ENCODE measurements at places on chromosomes 1 and 21.

DNA sequence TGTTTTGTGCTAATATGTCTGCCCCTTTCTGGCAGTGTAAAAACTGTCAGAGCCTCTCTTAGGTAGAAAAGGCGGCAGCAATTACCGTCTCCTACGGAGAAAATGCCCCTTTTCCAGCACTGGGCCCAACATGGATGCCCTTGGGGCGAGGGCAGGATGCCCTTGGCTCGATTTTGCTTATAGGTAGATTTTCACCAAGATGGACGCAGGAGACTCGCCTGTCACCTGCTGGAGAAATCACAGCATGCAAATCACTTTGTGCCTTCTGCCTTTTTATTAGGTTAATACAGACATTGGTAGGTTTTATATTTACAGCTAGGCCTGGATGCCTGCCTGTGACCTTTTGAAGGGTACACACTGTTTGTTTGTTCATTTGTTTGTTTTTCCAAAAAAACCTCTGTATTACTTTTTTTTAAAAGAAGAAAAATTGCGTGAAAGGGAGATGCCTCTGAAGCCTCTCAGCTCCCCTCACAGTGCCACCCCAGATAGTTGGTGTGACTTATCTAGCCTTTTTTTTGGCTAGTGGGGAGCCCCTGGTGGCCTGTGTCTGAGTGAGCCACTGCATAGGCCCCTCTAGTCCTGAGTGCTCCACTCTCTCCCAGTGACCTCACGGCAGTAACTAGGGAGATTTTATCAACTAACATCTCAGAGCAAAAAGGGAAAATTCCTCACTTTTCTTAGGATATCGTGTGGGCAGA lies 2.5 kb downstream of the ATP1B1 start:
- no peak for DNase-seq

- DNase-seq = no peak
Observed at GRCh38 chr1:168623831-168624230, 47.4 kb downstream of the XCL1 start.

GRCh38 chr1:22877112-22877915 lies 95.4 kb downstream of the LACTBL1 start:
- DNase-seq = no peak

- DNase-seq = no peak
Observed at GRCh38 chr1:34176830-34177603, at the start of gene C1orf94. Gene C1orf94, plus strand, starts transcription at chr1:34176907. Its CDS starts 883 bp downstream, at chr1:34177790.

GRCh38 chr1:232142403-232143314 lies 487.3 kb downstream of the SIPA1L2 start:
- DNase-seq = peak; percentile 96

DNA sequence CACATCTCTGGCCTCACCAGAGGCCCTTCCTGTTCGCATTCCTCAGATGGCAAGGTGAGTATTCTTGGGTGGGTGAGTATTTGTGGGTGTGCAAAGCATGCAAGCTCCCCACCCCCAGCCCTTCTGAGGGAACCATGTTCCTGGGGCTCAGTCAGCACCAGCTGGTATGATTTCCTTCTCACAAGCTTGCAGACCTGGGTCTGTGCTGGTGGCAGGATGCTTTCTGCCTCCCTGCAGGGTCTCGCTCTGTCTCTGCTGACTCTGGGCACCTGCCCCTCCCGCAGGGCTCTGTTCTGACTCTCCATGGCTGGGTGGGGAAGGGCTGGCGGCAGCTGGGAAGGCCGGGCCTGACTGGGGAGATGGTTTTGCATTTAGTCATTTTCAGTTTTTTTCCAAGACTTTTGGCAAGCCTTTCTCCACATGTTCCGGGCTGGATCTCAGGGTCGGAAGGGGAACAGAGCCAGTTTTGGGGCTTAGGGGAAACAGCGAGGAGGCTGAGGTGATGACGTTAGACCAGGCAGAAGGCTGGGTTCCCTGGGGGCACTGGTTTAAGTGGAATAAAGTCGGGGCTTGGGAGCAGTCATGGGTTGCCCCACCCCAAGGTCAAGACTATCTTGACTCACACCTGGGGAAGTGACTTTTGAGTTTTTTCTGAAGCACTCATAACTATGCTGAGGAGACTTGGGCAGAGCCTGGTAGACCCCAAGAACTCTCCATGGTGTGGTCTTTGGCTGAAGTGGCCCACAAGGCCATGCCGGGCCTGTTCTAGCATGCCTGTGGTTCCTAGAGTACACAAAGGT lies 6.2 kb downstream of the RASSF5 start:
- peak; percentile 60 for DNase-seq

GRCh38 chr1:152043870-152044269 lies 7.1 kb upstream of the S100A11 start:
- DNase-seq = no peak

- no peak for DNase-seq
Observed at GRCh38 chr1:227731696-227732585, 3.2 kb downstream of the JMJD4 start.

GRCh38 chr1:115467196-115467595 lies 129.1 kb upstream of the NGF start:
- DNase-seq = no peak

DNA sequence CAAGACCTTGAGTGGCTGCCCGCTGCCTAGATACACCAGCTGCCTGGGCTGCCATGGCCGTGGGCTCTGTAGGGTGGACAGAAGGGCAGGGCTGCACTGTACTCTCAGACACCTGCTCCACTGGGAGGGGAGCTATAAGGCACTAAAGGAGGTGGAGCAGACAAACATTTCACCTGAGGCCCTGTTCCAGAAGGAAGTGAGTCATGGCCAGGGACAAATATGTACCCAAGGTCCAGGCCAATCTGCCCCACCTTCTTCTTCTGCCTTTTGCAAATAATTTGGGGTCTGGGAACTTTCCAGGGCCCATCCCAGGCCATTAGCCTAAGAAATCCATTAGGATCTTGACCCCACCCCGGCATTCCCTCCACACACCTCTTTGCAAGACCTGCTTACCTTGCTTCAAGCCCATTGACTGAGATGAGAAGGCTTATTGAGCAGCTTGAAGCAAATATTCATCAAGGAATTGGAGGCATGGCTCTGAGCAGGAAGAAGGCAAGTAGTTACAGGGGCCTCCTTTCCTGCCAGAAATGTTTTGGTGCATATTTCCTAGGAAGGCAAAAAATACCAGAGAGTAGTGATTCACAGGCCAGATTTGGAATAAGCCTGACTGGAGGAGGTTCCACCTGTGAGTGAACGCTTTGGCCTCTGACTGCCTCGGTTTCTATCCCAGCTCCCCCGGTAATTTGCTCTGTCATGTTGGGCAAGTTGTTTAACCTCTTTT lies at the start of gene CAPN8:
Gene CAPN8 (minus strand): TSS at position 110 of the 721 bp plus-strand sequence. CDS start 55 bp downstream, at position 55.
- no peak for DNase-seq

GRCh38 chr21:33021150-33021549 lies 4.6 kb upstream of the OLIG2 start:
- DNase-seq = no peak

DNA sequence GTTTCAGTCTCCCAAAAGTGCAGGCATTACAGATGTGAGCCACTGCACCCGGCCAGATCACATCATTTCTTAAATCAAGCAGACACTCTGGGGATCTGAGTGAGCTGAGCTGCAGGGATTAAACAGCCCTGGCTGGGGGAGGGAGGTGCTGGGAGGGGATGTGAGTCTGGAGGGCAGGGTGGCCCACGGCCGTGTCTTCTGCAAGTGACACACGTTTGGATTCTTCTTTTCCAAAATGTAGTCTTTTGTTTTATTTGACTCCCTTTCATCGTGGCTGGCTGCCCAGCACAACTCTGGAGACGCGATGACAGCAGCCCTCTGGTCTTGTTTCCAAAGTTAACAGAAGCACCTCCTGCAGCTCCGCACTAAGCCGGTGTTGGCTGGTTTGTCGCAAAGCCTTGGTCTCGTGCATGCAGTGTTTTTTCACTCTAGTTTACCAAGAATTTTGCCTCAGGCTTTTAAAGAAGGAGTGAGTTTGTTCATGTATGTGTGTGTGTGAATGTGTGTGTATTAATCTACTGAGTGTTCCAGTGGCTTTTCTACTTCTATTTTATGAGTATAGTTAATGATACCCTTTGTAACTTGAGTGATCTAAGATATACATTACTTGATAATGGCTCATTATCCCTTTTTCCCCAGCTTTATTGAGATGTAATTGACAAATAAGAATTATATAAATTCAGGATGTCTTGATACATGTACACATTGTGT lies 2.8 kb upstream of the KRTAP10-5 start:
- no peak for DNase-seq

- DNase-seq = no peak
Observed at GRCh38 chr1:93080179-93080823, 1.2 kb downstream of the MTF2 start.

- no peak for DNase-seq
Observed at GRCh38 chr1:229411434-229412055, 22.3 kb downstream of the ACTA1 start.

DNA sequence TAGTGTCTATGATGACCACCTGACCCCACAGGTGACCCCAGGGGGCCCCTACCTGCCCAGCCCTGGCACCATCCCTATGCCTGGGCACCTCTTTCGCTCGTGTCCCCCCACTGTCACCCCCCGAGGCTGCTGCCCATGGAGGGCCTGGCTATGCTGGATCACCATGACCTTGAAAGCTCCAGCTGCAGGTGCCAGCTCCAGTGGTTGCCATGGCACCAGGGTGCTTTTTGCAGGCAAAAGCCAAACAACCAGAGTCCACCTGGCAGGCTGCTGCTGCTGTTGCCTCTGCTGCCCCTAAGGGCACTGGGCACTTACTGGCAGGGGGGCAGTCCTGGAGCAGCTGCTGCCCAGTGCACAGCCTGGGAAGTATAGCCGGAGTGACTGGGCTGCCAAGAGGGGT lies 21.7 kb downstream of the ETNK2 start:
- no peak for DNase-seq

DNA sequence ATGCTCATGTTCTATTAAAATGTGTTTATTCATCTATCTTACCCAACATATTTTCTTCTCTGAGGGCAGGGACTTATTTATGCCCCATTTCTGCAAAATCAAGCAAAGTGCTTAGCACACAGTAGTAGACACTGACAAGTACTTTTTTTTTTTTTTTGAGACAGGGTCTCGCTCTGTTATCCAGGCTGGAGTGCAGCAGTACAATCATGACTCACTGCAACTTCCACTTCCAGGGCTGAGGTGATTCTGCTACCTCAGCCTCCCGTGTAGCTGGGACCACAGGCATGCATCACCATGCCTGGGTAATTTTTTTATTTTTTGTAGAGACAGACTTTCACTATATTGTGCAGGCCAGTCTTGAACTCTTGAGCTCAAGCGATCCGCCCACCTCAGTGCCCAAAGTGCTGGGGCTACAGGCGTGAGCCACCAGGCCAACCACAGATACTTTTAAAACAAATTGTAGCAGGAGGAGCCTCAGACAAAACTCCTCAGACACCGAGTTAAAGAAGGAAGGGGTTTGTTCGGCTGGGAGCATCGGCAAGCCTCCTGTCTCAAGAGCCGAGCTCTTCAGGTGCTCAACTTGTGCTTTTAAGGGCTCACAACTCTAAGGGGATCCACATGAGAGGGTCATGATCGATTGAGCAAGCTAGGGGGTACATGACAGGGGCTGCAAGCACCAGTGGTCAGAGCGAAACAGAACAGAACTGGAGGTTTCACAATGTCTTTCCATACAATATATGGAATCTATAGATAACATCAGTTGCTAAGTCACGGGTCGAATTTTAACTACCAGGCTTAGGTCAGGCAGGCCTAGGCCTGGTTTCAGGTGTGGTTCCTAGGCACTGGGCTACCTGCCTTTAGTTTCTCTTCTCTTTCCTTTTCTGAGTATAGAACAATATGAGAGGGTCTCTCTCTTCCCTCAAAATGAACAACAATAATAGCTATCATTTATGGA lies 5.7 kb upstream of the TMEM167B start:
- no peak for DNase-seq

GRCh38 chr1:32753532-32754316 lies 51.2 kb upstream of the SYNC start:
- no peak for DNase-seq

DNA sequence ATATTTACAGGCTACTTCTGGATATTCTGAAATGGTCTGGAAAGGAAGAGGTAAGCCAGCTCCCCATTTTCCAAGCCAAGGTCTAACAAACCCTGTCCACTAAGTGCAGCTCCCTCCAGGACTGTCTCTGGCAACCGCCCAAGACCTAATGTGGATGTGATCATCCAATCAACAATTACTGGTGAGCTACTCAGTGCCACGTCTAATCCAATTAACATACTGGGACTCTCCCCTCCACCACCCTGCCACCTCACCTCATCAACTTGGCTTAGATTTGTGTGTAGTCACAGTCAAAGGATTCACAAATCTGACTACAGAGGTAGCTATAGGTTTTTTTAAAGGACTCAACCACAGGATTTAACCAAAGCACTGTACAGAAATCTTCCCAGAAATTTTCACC lies 25.4 kb upstream of the S100A7 start:
- no peak for DNase-seq

DNA sequence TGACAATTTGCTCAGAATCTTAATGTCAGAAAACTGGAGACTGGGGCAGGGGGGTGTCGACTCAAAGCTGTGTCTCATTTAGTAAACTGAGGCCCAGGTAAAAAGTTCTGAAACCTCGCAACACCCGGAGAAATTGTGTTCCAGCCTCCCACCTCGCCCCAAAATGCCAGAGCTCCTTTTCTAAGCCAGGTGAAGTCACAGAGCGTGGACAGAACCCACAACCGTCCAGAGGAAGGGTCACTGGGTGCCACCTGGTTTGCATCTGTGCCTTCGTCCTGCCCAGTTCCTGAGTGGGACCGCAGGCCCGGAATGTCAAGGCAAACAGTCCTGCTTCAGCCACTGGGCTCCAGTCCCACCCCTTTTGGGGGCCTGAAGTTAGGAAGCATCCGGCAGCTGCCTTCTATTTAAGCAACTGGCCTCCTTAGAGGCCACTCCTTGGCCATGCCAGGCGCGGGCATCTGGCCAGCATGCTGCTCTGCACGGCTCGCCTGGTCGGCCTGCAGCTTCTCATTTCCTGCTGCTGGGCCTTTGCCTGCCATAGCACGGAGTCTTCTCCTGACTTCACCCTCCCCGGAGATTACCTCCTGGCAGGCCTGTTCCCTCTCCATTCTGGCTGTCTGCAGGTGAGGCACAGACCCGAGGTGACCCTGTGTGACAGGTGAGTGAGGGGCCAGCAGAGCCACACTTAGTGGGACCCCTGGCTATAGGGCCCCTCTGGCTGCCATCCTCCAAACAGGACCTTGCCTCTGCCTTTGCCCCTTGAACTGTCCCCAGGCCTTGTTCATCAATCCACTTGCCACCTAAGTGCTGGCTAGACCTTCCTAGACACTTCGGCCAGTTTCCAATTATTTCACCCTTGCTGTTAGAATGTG lies at the start of gene TAS1R1:
Gene TAS1R1 (plus strand): TSS at position 401 of the 872 bp plus-strand sequence. CDS start 67 bp downstream, at position 468.
- DNase-seq = no peak

DNA sequence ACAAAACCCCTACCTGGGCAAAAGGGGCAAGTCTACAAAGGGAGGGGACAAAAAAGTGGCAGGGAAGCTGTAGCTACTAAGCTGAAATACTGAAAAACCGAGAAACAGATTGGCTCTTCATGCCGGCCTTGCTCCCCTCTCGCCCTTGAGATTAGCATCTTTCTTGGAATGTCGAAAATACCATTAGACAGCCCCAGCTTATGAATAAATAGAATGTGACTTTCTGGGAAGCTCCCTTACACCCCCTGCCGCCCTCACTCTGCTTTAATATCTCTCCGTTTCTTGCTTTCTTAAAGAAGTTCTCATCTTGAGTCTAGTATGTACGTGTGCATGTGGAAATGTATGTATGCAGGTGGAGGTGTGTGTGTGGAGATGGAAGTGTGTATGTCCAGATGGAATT lies 14.1 kb downstream of the TRAF3IP3 start:
- DNase-seq = peak; percentile 11

- no peak for DNase-seq
Observed at GRCh38 chr1:64875101-64875500, 91.2 kb downstream of the JAK1 start.

Measured in HS-27A (cell line).